ENCODE measurements at places on chromosomes 2 and 18.

GRCh38 chr2:41922177-41922576 is 125.6 kb upstream of the PKDCC start:
- DNase-seq = no peak

DNA sequence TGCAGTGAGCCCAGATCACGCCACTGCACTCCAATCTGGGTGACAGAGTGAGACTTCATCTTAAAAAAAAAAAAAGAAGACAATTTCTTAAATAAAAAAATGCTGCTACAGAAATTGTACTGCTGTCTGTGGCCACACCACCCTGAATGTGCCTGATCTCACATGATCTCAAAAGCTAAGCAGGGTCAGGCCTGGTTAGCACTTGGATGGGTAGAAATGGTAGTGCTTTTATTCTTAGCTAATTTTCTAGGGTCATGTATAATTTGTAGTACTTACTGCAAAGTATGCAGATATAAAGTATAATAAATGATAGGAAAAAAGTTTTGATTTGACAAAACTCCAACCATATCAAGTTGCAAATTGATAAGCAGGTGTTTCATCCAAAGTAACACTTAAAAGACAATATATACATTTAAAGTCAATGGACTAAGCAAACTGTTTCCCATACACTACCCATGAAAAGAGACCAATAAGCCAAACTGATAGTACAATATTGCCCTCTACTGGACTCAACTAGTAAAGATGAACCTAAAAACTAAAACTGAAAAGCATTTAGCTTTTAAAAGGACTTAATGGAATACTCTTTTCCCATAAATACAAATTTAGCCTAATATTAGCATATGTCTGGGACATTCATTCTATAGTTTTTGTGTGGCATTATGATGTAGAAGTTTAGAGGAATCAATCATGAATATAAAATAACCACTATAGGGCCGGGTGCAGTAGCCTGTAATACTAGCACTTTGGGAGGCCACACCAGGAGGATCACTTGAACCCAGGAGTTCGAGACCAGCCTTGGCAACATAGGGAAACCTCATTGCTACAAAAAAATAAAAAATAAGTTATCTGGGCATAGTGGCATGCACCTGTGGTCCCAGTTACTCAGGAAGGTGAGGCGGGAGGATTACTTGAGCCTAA is 18.6 kb upstream of the PEX13 start:
- no peak for DNase-seq

DNA sequence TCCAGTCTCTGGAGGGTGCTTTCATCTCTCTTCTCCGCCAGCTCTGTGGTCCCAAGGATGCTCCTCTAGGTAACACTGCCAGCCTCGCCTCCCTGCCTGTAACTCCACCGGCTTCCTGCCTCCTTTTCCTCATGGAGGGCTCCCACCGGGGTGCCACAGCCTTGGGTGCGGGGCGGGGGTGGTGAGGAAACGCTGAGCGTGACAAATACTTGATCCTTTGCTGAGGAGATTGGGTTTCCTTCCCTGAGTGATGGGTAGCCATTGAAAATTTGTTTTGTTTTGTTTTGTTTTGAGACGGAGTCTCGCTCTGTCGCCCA is 25.1 kb downstream of the TIMM21 start:
- DNase-seq = no peak

- DNase-seq = no peak
Measured at GRCh38 chr2:55883357-55883756, 40.2 kb downstream of the EFEMP1 start.

DNA sequence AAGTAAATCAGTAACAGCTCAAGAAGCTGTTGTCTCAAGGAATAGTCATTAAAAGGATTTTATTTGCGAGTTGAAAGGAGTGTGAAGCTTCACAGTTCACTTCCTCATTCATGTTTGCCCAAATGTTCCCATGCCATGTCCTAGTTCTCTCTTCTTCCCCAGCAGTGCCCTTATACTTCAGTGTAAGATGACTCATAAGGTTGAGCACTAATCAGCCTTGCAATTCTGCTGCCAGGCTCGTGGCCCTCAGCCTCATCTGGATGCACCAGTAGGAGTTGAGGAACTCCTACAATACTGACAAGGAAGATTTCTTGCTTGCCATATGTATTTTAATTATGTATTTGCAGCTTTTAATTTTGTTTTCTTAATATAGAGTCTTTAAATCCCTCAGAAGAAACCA is 1980.4 kb downstream of the SUCLG1 start:
- no peak for DNase-seq

DNA sequence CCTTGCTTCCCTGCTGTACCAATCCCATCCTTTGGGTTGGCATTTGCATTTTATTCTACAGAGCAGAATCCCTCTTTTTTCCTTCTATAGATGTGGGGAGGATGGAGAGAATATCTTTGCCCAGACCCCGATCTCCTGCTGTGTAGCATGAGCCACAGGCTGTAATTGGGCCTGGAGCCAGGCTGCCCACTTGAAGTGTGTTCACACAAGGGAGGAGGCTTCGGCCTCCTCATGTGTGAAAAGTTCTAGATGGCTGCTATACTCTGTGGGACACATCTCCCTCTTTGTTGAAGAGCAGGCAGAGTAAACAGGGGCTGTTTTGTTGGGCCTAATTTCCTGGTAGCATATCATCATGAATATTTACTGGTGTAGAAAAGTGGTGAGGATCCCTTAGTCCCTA is 126.3 kb downstream of the XRCC5 start:
- no peak for DNase-seq

DNA sequence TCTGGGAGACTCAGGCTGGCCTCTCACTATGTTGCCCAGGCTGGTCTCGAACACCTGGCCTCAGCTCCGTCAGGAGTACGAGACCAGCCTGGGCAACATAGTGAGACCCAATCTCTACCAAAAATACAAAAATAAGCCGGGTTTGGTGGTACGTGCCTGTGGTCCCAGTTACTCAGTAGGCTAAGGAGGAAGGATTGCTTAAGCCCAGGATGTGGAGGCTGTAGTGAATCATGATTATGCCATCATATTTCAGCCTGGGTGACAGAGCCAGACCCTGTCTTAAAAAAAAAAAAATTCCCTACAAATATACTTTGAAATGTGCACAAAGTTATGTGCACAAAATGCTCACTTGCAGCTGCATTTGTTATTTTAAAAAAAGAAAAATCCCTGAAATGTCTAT is 26.3 kb upstream of the AGAP1 start:
- no peak for DNase-seq

DNA sequence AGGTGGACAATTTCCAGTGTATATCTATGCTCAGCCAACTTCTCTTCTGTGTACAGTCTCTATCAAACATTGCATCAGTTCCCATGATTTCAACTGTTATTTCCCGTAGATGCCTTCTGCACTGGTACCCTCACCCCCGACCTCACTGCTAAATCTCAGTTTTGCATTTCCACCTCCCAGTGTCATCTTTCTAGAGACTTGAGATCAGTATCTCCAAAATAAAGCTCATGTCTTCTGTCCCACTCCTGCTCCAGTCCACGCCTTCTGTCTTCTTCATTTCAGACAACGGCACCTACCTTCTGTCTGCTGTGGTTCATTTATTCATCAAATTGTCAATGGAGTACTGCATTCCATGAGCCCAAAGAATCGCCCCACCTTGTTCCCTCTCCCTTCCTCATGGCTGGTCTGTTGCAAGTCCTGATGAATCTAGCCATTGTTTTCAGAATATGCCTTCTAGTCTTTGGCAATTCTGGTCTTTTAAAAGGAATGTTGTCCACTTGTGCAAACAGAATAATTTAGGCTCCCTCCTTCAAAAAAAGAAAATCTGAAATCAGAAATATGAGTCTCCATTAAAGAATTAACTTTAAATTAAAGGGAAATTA is 23.3 kb upstream of the NPAS2 start:
- DNase-seq = no peak

- no peak for DNase-seq
Measured at GRCh38 chr2:222732489-222733178, 61.2 kb downstream of the MOGAT1 start.

- DNase-seq = no peak
Measured at GRCh38 chr2:144198116-144198515, 321.8 kb downstream of the ZEB2 start.

- no peak for DNase-seq
Measured at GRCh38 chr2:238484522-238485452, 58.1 kb downstream of the ASB1 start.

DNA sequence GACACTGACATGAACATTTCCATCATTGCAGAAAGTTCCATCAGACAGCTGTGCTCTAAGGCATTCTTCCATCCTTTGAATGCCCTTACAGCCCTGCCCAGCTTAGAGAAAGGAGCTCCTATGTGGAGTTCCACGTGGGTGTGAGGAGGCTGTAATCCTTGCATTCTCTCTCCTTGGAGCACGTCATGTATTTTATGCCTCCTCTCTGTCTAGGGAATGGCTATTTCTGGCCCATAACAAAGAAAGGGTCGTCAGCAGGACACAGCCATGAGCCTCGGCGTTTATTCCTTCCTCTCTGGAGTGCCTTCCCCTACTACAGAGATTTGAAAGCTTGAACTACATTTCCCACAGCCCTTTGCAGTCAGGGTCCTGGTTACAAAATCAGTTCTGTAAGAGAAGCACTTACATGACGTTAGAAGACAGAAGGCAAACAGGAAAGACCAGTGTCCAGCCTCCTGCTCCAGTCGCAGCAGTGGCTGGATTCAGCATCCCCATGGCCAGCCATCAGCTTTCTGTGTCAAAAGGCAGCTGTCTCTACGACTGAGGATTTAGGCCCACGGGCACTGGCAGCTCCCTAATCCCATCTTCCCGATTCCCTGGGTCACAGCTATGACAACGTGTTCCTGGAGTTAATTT is 234.9 kb downstream of the TFCP2L1 start:
- DNase-seq = no peak

GRCh38 chr2:189440644-189440946 is 679 bp upstream of the WDR75 start:
- DNase-seq = no peak

GRCh38 chr2:46748735-46749531 is 166.7 kb downstream of the MCFD2 start:
- DNase-seq = no peak

DNA sequence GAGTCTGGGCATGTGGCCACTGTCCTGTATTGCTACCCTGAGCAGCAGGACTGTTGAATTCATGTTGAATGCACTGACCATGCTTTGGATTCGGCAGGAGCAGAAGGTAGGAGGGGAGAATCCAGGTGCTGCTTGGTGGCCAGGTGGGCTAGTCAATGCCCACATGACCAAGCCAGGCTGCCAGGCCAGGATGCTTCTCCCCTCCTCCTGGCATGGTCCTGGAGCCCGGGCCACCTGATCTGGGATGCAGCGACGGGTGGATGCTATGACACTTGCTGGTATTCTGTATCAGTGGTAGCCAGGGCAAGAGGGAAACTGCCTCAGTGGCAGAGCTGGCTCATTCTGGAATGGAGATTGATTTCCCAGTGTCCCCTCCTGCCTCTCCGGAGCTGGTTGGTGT is 14.8 kb upstream of the SIX2 start:
- no peak for DNase-seq

- DNase-seq = no peak
Measured at GRCh38 chr2:72969706-72970105, 52.4 kb downstream of the EMX1 start.

DNA sequence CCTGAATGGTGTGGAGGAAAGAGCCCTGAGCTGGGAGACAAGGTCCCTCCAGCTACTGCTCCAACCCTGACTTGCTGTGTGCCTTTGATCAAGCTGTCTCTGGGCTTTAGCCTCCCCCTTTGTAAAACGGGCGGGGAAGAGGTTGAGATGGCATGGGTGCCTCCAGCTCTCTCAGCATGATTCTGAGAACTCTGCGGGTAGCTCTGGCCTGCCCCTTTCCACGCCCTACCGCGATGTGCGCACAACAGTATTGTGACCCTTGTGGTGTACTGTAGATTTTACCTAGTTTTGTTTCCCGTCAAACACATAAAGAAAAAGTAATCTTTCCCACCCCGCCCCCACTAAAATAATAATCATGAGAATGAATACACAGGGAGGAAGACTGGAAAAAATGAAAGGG is 5.3 kb downstream of the CD8A start:
- no peak for DNase-seq

GRCh38 chr2:101812226-101812625 is 114.7 kb downstream of the MAP4K4 start:
- no peak for DNase-seq

DNA sequence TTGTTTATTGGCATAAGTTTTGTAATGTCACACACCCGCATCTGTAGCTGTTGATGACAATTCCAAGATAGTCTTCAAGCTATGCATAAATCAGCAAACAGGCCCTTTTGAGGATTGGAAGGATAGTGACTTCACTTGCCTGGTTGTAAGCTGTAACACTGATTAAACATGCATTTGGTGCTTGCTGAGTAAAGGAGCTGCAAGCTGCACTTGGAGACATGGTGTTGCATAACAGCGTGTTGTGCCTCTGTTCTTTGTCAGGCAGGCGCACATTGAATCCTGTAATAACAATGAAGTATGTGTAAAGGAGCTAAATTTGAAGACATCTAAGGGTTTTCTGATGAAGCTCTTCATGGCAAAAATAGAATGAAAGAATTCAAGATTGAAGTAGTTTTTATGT is 68.7 kb upstream of the TTC27 start:
- no peak for DNase-seq

- no peak for DNase-seq
Measured at GRCh38 chr18:24982831-24983230, 369.1 kb downstream of the ZNF521 start.

DNA sequence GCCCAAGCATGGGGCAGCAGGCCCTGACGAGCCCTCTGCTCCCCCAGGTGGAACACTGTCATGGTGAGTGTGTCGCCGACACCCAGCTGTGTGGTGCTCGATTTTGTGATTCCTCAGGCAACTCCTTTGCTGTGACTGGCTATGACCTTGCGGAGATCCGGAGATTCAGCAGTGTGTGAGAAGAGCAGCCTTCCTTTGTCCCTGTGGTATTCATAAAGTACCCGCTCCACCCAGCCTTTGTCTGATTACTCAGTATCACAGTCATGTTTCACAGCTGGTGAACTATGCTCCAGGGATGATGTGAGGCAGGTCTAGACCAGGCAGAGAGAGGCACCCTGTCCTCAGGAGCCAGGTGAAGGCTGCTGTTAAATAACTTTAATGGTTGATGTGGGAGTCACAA is 4.0 kb downstream of the WDR54 start:
- DNase-seq = no peak

- no peak for DNase-seq
Measured at GRCh38 chr18:48013162-48013561, 82.7 kb upstream of the SMAD2 start.

DNA sequence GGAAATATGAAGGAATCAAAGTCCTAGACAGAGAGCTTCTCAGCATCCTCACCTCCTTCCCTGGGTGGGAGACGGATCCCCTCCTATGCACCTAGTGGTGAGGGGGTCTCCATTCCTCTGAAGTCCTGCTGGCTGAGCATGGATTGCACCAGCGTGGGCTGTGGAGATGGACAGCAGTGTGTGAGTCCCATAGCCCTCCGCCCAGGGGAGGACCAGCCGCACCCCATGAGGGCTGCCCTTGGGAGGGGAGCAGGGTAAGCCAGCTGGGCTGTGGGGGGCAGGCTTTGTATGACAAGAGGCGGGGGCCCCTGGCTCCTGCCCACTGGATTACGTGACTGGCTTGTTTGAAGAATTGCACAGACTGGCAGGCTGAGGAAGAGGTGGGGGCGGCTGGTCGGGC is 768.2 kb downstream of the GALR1 start:
- DNase-seq = no peak

GRCh38 chr2:131542438-131543384 is 15.0 kb downstream of the CCDC74A start:
- DNase-seq = no peak
